ENCODE measurements at places on chromosomes 16 and 17.

- no peak for DNase-seq
Observed at GRCh38 chr17:47224966-47225365, 15.8 kb downstream of the MYL4 start.

GRCh38 chr17:74089869-74090464 is 113.5 kb upstream of the RPL38 start:
- peak; percentile 6 for DNase-seq

DNA sequence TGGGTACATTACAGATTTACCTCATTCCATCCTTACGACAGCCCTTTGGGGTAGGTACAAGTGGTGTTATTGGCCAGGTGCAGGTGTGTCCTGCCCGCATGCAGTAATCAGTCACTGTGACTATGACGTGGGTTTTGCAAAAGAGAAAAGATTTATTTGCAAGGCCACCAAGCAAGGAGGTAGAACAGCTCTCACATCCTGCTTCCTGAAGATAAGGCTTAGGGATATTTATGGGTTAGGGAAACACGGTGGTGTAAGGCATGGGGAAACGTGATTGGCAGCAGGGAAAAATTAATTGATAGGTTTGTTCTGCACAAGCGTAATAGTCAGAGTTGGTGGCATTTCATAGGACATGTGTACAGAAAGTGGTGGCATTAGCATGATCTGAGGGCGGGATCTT is 214.8 kb downstream of the PARN start:
- DNase-seq, result no peak

DNA sequence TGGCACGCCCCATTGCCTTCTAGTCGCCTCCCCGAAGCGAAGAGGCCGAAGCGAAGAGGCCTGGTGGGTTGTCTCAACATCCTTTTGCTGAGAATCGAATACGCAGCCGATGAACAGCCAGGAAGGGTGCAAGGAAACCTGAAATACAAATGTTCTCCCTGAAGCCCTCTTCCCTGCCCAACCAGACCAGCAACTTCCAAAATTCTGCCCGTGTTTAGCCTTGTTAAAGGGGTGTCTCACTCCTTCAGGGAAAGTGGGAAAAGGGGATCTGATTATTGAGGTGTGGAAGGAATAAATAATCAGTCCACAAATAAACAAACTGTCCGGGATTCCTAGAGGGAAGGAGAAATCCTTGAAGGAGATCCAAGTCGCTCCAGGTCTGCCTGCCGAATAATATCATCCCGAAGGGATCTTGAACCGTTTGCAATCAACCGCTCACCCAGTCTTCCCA is 1.4 kb upstream of the FOXC2 start:
- DNase-seq, result no peak

GRCh38 chr17:40545660-40546059 is 19.6 kb downstream of the CCR7 start:
- no peak for DNase-seq

GRCh38 chr16:53305743-53306142 is 128.5 kb upstream of the RBL2 start:
- no peak for DNase-seq

- no peak for DNase-seq
Observed at GRCh38 chr17:70668276-70668937, 499.1 kb downstream of the KCNJ2 start.

GRCh38 chr17:72351884-72352346 is 231.1 kb downstream of the SOX9 start:
- DNase-seq, result no peak

DNA sequence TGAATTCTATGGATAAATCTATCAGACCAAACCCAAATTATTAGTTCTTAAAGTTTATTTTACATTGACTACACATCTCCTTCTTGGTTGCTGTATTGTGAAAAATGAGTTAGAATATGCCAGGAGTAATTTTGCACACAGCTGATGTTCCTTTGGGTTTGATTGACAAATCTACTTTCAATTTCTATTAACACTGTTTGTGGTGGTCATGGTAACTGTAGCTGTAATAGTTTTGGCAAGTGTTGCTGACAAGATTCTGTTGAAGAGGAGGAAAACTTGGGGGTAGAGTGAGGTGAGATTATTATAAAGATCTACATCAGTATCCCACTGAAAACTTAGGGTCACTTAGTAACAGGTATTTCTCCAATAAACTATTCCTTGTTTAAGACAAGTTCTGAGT is 30.3 kb downstream of the MRTFB start:
- no peak for DNase-seq

GRCh38 chr17:29977836-29978235 is 36.4 kb downstream of the EFCAB5 start:
- DNase-seq, result no peak

DNA sequence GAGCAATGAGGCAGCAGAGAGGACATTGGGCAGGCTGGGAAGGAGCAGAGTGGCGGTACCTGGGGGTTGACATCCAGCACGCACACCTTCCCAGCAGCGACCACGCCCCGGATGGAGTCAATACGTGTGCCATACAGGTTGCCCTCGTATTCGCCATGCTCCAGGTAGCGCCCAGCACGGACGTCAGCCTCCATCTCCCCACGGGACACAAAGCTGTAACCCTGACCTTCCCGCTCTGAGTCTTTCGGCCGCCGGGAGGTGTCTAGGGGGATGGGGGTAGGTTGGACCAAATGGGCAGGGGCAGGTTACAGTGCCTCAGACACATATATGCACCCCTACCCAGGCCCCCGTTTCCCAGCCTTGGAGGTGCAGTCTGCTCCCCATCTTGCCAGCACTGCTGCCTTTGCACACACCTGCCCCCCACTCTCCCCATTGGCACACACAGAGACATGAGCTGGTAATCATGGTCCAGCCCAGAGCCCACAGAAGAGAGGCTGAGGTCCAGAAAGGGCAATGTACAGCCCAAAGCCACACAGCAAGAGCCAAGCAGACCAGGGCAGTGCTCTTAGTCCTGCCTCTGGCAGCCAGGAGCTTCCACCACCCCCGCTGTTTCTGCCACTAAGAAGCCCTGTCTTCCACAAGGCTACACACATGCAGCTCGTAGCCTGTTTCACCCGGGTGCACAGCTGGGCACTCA is 27.5 kb downstream of the MPP2 start:
- no peak for DNase-seq

DNA sequence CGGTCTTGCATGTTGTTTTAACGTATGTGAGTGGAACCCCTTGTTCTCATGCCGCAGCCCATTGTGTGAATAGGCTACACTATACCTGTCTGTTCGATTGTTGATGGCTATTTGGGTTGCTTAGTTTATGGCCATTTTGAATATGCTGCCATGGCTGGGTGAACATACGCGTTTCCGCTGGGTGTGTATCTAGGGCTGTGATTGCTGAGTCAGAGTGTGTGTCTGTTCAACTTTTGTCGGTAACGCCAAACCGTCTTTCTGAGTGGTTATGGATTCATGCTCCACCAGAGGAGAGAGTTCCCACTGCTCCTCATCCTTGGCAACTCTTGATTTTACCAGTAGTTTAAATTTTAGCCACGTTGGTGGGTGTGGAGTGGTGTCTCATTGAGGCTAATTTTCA is 77.0 kb downstream of the METRNL start:
- DNase-seq, result no peak

DNA sequence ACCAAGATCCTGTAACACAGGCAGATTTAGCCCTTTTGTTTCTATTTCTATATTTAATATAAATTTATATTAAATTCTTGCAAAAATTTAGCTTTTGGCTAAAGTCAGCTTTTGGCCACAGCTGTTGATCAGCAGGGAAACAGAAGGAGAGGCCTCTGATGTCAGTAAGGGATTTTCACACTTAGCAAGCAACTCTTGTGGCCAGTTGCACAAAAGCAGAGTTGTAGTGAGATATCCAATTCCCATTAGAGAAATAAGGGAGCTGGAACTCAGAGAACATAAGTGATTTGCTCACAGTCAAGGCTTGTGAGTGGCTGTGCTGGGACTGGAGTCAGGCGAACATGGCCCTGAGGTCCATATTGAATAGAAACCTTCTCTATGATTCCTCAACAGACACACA is 16.7 kb upstream of the HEATR6 start:
- no peak for DNase-seq

- DNase-seq, result no peak
Observed at GRCh38 chr17:8629371-8630226, 926 bp downstream of the MYH10 start.

DNA sequence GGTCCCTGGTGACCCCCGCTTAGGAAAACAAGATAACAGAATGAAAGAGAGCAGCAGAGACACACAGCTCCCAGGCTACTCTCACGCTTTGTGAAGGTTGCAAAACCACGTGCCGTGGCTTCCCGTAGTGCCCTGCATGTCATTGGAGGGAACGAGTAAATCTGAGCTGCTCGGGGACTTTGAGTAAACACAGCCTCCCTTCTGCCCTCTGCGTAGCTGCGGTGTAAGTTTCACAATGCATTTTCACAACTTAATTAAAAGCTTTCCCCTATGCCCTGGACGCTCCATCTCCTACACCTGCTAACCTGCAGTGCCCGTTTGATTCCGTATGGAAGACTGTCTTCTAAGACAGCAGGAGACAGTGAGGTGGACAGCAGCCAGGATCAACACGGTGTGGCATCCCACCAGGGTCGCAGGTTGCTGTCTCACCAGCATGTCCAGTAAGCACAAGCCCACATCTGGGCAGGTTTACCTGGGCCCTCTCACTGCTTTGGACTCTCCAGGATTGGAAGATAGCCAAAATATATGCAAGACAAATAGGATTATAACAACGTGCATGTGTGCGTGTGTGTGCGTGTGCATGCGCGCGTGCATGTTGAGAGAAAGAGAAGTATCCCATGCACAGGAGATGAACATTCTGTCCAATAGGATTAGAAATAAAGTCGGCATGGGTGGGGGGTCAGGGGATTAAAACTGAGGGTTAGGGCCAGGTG is 116.4 kb upstream of the RCVRN start:
- no peak for DNase-seq

DNA sequence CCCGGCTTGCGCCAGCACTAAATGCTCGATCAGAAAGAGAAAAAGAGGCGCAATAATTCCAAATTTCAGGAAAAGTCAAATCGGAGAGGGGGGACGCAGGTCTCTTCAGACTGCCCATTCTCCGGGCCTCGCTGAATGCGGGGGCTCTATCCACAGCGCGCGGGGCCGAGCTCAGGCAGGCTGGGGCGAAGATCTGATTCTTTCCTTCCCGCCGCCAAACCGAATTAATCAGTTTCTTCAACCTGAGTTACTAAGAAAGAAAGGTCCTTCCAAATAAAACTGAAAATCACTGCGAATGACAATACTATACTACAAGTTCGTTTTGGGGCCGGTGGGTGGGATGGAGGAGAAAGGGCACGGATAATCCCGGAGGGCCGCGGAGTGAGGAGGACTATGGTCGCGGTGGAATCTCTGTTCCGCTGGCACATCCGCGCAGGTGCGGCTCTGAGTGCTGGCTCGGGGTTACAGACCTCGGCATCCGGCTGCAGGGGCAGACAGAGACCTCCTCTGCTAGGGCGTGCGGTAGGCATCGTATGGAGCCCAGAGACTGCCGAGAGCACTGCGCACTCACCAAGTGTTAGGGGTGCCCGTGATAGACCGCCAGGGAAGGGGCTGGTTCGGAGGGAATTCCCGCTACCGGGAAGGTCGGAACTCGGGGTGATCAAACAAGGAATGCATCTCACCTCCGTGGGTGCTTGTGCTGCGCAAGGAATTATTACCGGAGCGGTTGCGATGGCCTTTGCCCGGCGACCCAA is 4.0 kb upstream of the DLX4 start:
- DNase-seq, result no peak

GRCh38 chr16:28168991-28169554 is 42.7 kb downstream of the XPO6 start:
- DNase-seq, result no peak

DNA sequence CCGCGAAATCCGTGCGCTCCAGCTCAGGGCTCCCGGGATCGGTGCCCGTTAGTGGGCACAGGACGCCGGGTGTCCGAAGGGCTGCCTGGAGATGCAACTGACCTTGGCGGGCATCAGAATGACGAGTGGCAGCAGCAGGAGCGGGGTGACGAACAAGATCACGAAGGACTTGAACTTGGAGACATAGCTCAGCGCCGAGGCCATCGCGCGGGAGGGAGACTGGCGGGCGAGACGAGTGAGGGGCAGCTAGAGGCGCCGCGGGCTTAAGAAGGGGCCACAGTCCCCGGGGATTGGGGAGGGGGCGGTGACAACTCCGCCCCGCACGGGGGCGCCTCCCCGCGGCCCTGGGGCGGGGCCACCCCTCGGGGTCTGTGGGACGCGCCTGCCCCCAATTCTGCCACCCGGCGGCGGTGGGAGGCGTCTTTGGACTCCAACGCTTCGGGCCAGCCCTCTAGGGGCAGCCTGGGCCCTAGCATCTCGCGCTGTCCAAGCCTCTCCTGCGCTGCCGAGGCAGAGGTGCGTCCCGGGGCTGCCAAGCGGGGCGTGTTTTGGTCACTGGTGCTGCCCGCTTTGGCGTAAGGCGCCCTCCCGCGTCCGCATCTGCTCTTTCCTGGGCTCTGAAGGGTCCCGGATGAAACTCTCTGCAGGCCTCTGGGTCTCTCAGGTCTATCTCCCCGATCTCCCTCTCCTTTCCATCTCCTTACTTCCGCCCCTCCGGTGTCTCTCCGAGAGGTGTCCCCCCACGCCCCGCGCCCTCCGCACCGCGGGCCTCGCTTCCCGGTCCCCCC is at the start of gene SLC13A5:
Gene SLC13A5 (minus strand): TSS at position 240 of the 788 bp plus-strand sequence. CDS start 36 bp downstream, at position 204.
- DNase-seq, result no peak

- DNase-seq, result no peak
Observed at GRCh38 chr16:89004209-89004831, 27.3 kb upstream of the CBFA2T3 start.

GRCh38 chr16:57106767-57107166 is 14.4 kb downstream of the CPNE2 start:
- no peak for DNase-seq

DNA sequence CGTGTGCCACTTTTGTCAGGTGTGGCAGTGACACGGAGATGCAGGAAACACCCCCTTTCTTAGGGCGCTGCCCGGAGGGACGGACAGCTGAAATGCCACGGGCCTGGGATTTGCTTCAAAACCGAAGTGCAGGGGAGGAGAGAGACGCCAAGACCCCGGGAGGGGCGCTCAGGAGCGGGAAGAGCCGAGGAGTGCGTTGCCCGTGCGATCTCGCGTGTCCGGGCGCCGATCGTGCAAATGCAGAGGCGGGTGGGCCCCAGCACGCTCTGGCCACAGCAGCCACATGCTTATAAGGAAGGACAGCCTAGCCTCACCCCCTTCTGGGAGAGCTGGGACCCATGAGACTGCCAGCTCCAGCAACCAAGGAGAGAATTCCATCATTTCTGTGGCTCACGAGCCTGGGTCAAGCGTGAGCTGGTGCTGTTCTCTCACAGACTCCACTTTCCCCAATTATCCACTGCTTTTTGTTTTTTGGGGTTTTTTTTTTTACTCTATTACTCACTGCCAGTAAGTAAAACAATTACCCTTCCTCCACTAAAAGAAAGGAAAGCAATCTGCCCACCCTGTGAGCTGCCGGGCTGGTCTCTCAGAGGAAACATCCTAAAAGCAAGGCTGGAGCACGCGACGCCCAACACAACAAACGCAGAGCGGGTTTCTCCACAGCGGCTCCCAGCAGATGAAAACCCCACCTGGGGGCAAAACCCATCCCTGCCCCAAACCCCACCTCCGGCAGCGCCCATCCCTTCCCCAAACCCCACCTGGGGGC is 27.2 kb upstream of the C16orf95 start:
- no peak for DNase-seq

- no peak for DNase-seq
Observed at GRCh38 chr17:65099475-65099874, 37.7 kb upstream of the RGS9 start.

GRCh38 chr16:48231727-48232492 is 12.2 kb upstream of the LONP2 start:
- no peak for DNase-seq

Measured in NCI-H446 treated with DMSO at 0.1 percent for 48 hours (cell line).